Left colon (tissue), 2 donors: ENCODE measurements at places on chromosomes 6 and 20.

- DNase-seq: no peak
Measured at GRCh38 chr6:113451049-113451448, 406.1 kb upstream of the MARCKS start.

DNA sequence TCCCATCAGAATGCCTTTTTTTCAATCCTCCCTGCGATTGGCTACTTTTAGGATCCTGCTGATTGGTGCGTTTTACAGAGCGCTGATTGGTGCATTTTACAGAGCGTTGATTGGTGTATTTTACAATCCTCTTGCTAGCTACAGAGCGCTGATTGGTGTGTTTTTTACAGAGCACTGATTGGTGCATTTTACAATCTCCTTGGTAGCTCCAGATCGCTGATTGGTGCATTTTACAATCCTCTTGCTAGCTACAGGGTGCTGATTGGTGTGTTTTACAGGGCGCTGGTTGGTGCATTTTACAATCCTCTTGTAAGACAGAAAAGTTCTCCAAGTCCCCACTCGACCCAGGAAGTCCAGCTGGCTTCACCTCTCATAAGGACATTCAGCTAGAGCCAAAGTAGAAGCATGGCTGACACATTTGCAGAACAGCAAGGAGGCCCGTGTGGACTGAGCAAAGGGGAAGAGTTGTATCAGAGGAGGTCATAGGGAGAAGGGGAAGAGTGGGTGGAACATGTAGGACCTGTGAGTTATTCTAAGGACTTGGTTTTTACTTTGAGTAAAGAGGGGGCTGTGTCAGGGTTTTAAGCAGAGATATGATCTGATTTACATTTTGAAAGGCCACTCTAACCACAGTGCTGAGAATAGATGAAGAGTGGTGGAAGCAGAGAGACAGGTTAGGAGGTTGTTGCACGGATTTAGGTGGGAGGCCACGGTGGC lies 2.6 kb downstream of the ALDH5A1 start:
- DNase-seq: no peak

- no peak for DNase-seq
Measured at GRCh38 chr6:388202-388903, 3.2 kb upstream of the IRF4 start.

GRCh38 chr6:54044059-54044458 lies 67.2 kb upstream of the MLIP start:
- DNase-seq: no peak

DNA sequence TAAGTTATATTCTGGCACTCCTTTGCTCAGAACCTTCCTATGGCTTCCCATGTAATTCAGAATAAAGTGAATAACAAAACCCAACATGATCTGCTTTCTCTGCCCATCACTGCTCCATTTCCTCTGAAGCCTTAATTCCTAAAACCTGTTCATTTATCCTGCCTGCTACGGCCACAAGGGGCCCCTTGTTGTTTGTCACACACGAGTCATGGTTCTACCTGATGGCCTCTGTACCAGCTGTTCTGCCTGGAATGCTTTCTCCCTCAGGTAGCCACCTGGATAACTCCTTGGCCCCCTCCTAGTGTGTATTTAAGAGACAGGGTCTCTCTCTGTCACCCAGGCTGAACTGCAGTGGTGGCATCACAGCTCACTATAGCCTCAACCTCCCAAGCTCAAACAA lies 26.8 kb downstream of the ERGIC3 start:
- DNase-seq: peak; percentile 36

DNA sequence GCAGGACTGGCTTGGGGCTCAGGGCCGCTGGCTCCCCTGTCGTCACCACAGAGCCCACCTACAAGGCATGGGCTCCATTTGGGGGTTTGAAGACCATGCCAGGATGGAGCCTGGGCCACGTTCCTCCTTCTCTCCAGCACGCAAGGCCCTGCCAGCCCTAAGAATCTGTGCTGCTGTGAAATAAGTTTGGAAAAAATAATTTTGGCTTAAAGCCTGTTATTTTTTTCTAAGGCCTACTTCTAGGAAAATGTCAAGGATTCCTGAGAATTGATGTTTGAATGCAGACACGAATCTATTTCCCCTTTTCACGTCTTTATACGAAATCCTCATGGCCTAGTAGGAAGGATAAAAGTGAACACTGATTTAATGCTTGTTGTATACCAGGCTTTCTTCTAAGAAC lies 107.5 kb downstream of the LRFN2 start:
- DNase-seq: no peak

- DNase-seq: no peak
Measured at GRCh38 chr20:44759595-44759994, 13.9 kb downstream of the KCNK15 start.

GRCh38 chr6:139473731-139474130 lies 99.3 kb upstream of the CITED2 start:
- no peak for DNase-seq

DNA sequence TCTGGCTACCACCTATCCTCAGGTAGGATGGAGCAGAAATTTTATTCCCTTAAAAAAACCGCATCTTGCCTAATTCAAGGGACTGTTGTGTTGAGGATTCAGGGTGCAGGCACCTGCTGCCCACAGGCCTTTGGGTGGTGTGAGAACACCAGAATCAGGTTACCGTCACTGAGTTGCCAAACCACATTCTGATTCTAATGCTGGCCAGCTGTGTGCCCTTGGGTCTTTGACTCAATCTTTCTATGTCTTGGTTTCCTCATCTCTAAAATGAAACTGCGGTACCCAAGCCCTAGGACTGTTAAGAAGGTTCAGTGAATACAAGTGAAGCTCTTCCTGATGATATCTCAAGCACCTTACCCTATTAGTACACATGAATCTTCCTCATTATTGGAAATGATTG lies 827.3 kb downstream of the DHX35 start:
- DNase-seq: no peak
